B cell (primary cell): ENCODE measurements at places on chromosomes 7 and 10. TPM values are rescaled to one million over a fixed set of nuclear protein-coding genes. Genes with fewer than 3 reads are reported as not detected.

The NODAL gene
- not detected in 2 replicates for total RNA-seq

The GPNMB gene
- 1.9 and 2.6 TPM in 2 replicates for total RNA-seq

The VSTM4 gene
- not detected in 2 replicates for total RNA-seq

The COL13A1 gene
- not detected in 2 replicates for total RNA-seq

The ABCC2 gene
- total RNA-seq: 6.1 and 7.0 TPM in 2 replicates

The NME8 gene
- not detected in 2 replicates for total RNA-seq

The SPDYE2 gene
- total RNA-seq: 0.47 and 0.58 TPM in 2 replicates
